ENCODE measurements at places on chromosomes 12 and 14.
A peak's percentile ranks its signal among the peaks of the same experiment; 100 is the strongest.

DNA sequence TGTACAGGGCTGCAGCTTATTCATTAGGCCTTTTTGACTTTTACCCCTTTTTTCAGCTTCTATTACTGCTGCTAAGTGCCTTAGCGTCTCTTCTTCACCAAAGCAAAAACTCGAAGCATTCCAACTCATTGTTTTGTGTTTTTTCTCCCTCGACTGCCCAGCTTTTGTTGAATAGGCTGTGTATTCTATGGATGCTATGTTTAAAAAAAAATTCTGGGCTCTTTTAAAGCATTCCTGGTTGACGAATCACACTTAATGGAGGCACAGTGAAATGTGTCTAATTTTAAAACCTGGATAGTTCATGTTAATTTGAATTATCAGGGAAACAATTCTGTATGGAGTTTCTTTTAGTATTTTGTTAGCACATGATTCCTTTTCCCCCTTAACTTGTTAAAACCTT, 29.7 kb downstream of the KTN1 start:
- DNase-seq = no peak

DNA sequence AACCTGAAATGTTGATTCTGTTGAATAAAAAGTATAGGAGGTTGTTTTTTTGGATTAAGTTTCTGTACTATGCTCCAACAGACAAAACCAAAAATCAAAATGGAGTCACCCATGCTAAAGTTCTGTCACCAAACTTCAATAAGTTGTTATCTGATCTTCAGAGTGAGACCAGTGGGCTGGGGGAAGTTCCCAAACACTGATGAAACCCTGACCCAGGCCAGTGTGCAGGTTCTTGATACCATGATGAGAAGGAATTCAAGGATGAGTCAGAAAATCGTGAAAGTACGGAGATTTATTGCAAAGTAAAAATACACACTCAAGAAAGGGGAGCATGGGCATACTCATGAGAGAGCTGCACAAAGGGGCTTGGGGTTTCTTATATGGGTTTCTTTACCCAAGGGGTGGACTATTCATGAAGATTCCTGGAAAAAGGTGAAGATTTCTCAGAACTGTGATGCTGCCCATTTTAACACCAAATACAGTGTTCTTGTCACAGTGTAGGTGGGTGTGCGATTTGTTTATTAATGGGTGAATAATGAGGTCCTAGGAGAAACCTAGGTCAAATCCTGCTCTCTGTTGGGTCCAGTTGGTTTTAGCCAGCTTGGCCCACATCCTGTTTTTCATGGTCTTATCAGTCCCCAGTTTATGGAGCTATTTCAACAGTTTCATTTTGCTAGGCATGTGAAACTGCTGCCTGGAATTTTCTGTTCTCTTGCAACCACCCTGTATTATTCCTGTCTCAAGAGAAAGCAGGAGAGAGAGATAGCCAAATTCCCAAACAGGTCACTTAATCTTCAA, 27.5 kb upstream of the DENND5B start:
- DNase-seq = no peak

GRCh38 chr12:48044396-48044795, 40.1 kb upstream of the COL2A1 start:
- DNase-seq = no peak

- peak; percentile 12 for DNase-seq
Observed at GRCh38 chr12:17992002-17992656, 97.9 kb downstream of the RERGL start.

- no peak for DNase-seq
Observed at GRCh38 chr14:21026988-21027315, 2.1 kb upstream of the NDRG2 start.

DNA sequence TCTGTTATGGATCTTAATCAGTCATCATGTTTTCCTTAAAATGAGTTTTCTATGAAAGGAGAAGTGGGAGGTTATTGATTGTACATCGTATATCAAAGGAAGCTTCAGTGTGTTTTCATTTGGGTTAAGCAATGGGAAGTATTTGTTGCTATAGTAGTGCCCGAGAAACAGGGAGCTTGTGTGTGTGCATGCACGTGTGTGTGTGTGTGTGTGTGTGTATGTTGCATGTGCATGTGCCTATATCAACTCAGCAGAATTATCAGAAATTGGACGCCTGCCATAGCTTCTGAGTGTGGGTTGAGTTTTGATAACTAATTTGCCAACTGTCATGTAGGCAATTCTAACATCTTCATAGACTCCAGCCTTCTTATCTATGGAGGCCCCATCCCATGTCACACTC, 246.1 kb upstream of the CRY1 start:
- DNase-seq = no peak

DNA sequence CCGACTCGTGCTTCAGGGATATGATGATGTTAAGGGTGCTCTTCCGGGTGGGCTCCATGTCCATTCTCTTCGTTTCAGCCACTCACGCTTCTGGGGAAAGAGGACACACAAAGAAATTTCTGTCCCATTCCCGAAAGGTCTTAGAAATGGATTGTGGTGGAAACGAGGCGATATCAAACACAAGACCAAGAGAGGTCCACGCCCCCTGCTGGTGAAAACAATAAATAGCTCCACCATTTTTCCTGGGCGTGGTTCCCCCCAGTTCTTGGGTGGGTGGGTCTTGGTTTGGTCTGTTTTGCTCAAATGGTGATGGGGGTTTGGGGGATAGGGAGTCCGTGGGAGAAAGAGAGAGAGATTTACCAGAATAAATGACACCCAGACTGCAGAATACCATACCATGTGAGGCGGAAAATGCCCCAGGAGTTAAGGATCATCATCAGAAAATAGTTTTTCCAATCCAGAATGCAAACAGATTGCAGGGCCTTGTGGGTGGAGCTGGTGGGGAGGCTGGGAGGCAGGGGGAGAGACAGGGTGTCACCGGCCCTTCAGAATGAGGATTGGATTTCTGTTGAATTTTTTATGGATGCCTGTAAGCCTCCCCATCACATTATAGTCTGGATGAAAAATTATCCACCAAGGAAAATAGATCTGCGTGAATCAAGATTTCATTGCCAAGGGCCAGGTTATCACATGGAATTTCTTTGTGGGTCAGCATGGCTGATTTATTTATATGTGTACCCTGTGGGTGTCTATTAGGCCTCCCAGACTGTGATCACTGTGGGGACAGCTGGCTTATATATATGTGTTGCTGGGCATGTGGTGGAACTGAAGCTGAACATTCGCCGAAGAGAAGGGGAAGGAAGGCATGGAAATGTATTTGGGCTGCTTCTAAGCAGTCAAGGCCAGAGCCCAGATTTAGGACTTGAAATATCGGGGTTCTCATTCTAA, 55.8 kb downstream of the SRRM4 start:
- DNase-seq = no peak

GRCh38 chr14:74504874-74505720, 11.5 kb downstream of the ISCA2 start:
- no peak for DNase-seq

- DNase-seq = no peak
Observed at GRCh38 chr14:102622262-102622885, 29.9 kb downstream of the RCOR1 start.

DNA sequence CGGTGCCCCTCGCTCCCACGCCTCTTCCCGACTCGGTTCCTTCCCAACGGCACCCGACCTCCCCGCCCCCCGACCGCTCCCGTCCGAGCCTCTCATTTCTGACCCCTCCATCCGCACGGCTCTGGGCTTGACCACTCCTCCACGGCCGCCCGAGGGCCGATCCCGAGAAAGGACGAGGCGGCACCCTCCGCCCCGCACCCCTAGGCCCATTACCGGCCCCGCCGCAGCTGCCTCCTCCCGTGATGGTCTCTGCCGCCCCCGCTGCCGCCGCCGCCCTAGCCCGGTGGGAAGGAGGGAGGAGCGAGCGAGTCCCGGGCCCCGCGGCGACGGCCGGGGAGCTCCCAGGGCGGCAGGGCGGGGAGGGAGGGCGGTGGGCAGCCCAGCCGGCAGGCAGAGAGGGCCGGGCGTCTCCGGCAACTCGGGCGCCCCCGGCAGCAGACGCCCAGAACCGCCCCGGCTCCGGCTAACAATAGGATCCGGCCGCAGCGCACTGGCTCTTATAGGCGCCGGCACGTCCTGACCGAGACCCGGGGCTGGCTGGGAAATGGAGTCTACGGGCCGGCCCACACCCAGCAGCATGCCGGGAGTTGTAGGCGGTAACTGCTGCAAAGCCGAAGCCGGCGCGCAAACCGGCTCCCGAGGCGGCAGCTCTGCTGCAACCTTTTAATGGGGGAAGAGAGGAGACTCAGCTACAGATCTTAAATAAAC, at the start of gene CSRNP2:
Gene CSRNP2, minus strand, starts transcription at position 471 of the 708 bp plus-strand sequence. CDS start 7,035 bp downstream, outside the sequence.
- DNase-seq = peak; percentile 89

DNA sequence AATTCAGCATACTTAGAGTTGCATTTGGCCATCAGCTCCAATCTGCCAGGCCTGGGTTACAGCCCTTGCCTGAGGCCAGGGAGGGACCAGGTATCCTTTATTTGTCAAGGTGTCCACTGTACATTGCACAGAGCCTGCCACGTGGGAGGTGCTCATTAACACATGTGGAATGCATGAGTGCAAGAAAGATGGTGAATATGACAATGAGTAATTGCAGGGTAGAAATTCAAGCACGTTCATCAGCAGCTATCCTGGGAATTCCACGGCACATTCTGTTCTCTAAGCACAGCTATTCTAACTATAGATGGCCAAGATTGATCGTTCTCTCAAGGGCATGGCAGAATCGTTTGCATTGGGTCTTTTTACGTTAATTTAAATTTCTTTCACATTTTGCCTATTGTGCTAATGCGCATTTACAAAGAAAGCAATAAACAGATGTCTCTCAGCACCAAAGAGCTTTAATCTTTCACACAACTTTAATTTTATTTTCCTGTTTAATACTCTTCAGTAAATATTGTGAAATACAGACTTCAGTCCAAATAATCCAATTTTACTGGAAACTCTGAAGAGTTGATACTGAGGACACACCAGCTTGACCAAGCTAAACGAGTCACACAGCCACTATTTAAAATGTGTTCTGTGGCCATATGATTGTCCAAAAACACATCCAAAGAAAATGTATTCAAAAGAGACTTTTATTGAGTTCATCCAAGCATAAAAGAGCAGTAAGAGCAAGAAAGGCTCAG, 1025.7 kb upstream of the TMEM132C start:
- DNase-seq = no peak

DNA sequence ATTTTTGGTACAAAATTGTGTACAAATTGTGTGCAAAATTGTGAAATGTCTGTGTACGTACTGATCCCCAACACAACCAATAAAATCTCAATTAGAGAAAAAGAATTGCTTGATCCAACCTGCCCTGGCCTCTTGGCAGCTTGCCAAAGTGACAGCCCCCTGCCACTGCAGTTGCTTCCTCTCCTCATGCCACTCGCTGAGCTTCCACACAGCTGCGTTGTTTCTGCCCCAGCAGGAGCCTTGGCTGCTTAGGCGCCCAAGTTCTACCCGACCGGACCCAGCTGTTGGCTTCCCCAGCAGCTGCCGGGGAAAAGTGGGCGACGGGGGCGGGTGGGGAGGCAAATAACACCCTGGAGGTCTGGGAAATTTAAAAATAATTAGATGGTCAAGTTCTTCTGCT, 171.8 kb upstream of the ATF7IP start:
- DNase-seq = no peak

- DNase-seq = no peak
Observed at GRCh38 chr12:72622556-72622955, 350.4 kb downstream of the TRHDE start.

Data from NCI-H187 treated with DMSO at 0.1 percent for 48 hours (cell line).